SK-N-SH (cell line): ENCODE measurements at places on chromosomes 5 and 9. TPM values are rescaled to one million over a fixed set of nuclear protein-coding genes. Genes with fewer than 3 reads are reported as not detected.

GRCh38 chr5:56995596-56995995 lies 43.7 kb upstream of the MIER3 start:
- DNase-seq, result no peak

GRCh38 chr5:19988457-19988856 lies 457 bp upstream of the CDH18 start:
- peak; percentile 19 for DNase-seq

DNA sequence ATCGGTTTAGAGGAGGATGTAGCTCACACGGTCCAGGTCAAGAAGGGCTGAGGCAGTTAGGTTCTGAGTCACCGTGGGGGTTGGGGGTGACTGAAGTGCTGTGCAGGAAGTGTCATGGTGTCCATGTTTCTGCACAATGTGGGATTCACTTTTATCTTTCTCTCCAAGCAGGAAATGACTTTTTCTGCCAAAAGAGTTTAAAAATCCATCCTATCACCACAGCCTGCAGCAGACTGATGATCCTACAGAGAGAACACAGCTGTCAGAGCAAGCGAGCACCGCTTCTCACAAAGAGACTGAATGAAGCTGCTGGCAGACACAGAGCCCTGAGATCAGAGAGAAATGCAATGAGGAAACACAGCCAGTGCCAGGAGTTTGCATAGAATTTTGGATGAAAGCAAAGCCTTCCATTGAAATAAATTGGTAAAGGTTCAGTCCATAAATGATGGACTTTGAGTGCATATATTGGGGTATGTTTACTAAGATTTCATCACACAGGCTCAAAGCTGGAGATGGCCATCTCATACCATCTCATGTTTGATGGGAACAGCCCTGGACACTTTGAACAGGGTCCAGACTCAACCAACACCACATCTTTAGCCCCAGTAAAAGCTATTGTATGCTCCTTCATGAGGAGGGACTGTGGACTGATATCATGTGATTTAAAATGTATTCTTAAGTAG lies 213.9 kb upstream of the FBXL7 start:
- no peak for DNase-seq

- no peak for DNase-seq
Observed at GRCh38 chr9:134496413-134497282, 145.0 kb upstream of the COL5A1 start.

- no peak for DNase-seq
Observed at GRCh38 chr5:2515180-2515764, 236.2 kb downstream of the IRX2 start.

DNA sequence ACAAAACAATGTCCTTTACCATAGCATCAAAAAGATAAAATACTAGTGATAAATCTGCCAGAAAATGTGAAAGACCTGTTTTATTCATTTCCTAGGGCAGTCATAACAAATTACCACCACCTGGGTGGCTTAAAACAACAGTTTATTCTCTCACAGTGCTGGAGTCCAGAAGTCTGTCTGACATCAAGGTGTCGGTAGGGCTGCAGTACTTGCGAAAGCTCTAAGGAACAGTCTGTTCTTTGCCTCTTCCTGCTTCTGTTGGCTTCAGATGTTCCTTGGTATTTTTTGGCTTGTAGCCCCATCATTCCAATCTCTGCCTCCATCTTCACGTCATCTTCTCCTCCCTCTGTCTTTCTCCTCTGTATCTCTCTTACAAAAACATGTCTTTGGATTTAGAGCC lies 51.0 kb downstream of the PTPDC1 start:
- no peak for DNase-seq

Gene DCANP1
- not detected in 2 replicates for polyA plus RNA-seq

DNA sequence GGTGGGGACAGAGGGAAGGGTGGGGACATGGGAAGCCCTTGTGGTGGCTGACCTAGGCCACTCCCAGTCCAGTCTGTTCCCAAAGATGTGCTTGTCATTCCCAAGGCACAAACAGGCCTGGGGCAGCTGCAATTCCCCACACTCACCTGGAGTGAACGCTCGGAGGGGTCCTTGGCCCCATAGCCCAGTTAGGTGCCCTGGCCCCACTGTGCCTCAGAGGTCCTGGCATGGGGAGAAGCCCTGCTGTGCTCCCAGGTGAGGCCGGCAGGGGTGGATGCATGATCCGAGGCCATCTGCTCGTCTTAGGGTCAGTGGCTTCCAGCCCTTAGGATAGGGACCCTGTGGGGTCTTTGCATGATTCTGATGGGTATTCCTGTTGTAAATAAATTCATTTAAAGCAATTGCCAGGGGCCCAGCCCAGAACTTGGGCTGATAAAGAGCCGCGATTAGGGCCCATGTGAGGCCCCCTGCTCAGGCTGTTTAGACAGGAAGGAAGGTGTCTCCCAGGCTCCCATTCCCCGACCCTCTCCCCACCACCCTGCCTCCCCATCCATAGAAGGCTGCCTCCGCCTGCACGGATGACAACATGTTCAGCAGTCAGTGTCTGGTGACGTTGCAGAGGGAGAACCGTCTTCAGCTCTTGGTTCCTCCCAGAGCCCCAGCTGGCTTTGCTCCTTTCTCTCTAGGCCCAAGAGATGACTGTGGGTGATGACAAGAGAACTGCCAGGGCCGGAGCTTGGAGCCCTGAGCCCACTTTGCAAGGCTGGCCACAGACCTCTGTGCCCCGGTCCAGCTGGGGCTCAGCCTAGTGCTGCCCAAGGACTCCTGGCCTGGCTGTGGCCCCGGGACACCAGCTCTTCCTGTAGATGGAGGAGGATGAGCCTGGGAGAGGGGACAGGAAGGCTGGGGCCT lies 28.4 kb upstream of the IRX4 start:
- DNase-seq, result no peak

Gene PRRT1B
- polyA plus RNA-seq, result not detected in 2 replicates

DNA sequence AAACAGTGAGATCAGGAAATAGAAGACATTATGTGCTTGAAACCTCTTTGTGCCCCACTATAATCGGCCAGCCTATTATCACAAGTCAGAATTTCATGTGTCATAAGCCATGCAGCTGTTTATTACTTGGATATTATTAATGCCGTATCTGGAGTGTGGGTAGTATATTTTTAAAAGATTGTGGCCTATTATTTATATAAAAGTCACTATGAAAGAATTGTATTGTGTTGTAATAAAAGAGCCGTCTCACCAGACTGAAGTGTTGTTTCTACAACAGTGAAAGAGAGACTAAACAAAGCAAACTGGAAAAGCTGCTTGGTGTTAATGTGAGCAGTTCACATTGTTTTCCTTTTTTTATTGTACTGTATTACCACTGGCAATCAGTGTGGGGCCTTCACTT lies 449.1 kb downstream of the PSAT1 start:
- no peak for DNase-seq

GRCh38 chr9:137255448-137256114 lies 454 bp downstream of the NELFB start:
- no peak for DNase-seq

Gene RAB3C
- polyA plus RNA-seq, result 0.03 and 0.49 TPM in 2 replicates

GRCh38 chr9:33177639-33178038 lies 10.5 kb upstream of the B4GALT1 start:
- DNase-seq, result no peak

Gene LRRC19
- not detected in 2 replicates for polyA plus RNA-seq

DNA sequence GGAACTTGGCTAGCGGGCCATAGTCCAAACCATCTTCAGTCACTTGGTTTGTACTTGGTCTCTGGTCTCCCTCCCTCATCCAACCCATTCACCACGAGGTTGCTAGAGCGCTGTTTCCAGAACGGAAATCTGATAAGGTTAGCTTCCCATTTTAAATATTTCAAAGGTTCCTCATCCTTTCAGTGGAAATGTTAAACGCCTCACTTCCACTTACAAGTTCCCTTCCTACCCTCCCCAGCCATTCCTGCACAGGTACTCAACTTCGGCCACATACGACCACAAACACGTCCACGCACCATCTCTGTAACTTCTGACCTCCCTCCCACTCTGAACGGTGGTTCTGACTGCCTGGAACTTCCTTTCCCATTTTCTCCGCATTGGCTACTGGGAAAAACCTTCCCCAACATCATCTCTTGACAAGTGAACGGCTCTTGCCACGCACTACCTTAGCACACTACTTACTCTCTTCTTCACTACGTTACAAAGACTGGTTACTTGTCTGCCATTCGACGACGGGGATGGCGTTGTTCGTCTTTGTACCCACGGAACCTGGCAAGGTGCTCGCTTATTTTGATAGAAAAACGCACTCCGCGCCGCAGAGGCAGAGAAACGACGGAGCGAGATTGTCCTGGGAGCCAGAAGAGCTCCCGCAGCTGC lies 629 bp downstream of the CCNH start:
- DNase-seq, result peak; percentile 10

DNA sequence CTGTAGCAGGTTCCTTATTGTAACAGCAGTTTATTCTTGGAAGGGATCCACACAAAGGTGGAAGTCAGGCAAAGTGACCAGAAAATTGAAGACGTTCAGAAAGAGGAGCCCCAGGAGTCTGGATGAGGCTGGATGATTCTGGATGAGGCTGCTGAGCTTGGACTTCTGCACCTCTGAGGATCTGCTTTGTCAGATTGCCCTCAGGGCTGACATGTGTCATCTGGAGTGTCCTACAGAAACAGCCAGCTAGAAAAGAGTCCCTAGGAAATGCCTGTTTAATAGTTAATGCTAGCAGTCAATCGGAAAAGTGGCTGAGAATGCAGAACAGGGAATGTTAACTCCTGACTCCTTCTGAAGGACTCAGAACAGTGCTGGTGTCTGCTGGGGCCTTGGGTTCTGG lies 236.4 kb downstream of the LRRC70 start:
- DNase-seq, result no peak

Gene CSF1R
- 0.15 and 0.25 TPM in 2 replicates for polyA plus RNA-seq

DNA sequence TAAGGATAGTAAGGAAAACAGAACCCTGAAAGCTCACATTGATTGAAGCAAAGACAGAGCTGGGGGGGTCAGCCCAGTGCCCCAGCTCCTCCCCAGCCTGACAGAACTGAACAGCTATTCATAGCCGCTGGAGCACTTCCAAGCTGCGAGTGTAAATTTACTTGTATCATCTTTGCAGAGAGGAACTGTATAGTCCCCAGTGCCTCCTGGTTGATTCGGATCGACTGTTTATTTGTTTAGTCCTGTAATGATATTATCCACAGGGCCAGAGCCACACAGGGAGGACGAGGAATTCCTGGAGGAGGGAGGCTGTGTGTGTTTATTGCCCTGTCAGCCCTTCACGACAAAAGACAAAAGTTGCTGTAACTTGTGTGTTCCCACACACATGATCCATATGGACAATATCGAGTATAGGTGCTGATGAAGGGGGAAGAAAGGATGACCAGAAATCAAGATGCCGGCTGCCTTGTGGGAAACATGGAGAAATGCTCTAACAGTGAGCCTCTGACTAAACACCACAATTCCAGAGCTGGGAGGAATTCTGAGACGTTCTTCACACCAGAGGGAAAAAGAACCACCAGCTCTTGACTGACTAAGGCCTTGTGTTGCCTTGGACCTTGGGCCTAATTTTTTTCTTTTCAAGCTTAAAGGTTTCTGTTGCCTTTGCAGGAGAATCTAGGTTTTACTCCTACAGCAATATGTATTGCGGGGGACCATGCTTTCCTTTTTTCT lies 31.1 kb downstream of the FOXD1 start:
- no peak for DNase-seq

Gene FGFR4
- polyA plus RNA-seq, result 4.4 and 5.6 TPM in 2 replicates

DNA sequence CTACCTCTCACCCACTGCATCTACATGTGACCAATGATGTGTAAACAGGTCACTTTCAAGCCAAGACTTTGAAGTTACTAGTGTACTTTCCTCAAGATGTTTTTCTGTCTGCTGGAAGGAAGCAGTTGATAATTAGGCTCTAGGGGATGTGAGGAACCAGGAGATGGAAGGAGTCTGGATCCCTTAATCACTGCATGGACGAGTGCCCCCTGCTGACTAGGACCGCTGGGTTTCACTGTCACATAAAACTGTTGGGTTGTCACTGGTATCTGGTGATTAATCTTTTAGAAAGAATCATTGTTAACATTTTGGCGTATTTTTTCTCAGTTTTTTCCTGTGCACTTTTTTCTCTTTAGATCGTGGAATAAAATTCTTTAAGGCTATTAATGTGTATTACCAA lies 79.5 kb downstream of the SREK1 start:
- DNase-seq, result no peak

Gene ORM1
- polyA plus RNA-seq, result not detected in 2 replicates

DNA sequence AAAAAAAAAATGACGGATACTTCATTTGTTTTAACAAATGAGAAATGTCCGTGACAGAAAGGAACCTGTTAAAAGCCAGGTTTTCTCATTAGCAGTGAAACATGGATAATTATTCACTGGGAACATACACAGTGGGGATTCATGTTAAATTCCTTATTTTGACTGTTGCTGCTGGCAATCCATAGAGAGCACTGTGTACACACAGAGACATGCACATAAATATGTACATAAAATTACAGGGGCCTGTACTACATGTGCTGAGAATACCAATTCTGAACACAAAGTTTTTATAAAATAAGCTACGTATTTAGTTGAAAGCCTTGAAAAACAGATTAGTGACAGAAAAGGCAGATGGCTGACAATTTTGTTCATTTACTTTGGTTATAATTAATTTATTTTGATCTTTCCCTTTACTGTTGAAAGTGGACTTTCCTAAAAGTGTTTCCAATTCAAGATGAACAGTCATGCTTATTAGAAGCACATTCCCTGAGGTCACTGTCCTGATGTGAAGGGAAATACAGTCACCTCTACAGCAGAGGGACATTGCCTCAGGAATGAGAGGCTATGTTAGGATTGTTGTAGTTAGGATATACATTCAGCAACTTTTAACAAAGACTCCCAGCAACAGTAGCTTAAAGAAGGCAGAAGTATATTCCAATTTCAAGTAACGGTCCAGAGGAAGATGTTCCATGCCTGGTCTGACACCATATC lies 166.7 kb downstream of the SAXO1 start:
- no peak for DNase-seq

DNA sequence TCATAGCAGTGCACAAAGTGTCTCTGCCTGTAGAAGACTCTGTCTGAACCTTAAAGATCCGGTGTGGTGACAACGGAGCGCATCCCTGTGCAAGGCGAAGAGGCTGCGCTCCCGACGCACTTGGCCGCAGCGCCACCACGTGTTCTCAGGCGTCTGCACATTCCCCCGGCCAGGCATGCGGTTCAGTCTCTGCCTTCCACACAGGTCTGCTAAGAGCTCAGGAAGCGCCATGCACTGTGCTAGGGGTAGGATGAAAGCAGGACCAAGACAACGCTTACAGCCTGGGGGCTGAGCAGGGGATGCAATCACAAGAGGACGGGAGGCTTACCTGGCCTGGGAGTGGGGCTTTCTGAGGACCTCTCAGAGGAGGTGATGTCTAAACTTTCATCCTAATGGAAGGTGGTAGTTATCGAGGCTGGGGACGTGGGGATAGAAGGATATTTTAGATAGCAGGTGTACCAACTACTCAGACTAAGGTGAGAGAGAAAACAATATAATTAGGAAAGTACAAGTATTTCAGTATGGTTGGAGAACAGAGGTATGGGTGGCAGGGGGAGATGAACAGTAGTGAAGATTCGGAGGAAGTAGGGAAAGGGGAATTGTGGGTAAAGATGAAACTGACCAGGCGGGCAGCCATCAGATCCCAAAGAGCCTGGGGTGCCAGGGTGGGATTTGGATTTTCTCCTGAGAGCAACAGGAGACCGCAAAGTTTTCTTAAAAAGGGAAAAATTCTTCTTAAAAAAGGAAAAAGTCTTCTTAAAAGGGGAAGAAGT lies 13.3 kb downstream of the CAPSL start:
- peak; percentile 64 for DNase-seq
